Dermis microvascular lymphatic vessel endothelial cell (primary cell): ENCODE measurements at places on chromosomes 4 and X. TPM values are rescaled to one million over a fixed set of nuclear protein-coding genes. Genes with fewer than 3 reads are reported as not detected.

GRCh38 chrX:29762006-29762405 is 453.4 kb upstream of the MAGEB2 start:
- no peak for DNase-seq

GRCh38 chr4:16544251-16544721 is 318.0 kb upstream of the TAPT1 start:
- DNase-seq = no peak

Gene MTCP1
- 11.5 and 18.4 TPM in 2 replicates for total RNA-seq

Gene AKAP4
- total RNA-seq = not detected in 2 replicates

GRCh38 chrX:129641469-129641868 is 13.3 kb downstream of the APLN start:
- DNase-seq = no peak
